Stimulated activated CD4-positive, alpha-beta T cell treated with anti-CD3 and anti-CD28 coated beads, Interleukin-1b, Interleukin-23, amount 100 ng/mL, for 24 hours (primary cell): ENCODE measurements at places on chromosomes 16 and 17.

DNA sequence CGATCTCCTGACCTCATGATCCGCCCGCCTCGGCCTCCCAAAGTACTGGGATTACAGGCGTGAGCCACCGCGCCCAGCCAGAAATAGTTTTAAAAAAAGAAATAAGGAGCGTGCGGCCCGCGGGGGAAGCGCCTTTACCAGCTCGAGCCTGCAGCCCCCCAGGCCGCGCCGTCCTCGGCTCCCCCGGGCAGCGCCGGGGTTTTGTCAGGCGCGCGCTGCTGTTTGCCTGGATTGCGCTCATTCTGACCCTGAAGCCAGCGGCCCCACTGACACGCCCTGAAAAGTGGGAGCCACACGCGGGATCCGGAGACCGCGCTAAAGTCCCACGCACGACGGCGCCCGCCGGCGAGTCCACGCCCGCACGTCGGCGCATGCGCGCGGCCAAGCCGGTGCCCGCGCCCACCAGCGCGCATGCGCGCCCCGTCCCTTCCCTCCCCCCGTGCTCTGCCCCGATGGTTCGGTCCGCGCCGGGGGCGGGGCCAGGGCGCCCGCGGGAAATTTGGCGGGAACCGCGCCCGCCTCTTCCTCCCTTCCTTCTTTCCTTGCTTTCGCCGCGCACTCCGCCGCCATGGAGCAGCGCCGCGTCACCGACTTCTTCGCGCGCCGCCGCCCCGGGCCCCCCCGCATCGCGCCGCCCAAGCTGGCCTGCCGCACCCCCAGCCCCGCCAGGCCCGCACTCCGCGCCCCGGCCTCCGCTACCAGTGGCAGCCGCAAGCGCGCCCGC lies at the start of gene CDT1:
TSS of gene CDT1 (plus strand) at position 526 of the 724 bp plus-strand sequence. CDS start at position 569, 43 bp downstream.
- peak; percentile 78 for DNase-seq

GRCh38 chr16:52436339-52437276 lies 110.3 kb downstream of the TOX3 start:
- DNase-seq: no peak

DNA sequence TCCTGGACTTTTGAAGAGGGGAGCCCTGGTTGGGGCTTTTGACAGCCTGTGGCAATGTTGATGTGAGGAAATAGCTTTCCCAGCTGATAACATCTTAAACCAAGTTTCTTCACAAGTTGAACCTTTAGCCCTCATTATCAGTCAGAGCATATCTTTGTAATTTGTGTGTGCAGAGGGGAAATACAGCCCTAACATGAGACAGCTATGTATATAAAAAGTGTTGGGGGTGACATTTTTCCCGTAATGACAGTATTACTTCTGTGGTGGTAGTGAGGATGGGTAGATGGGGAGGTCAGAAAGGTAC lies 221.1 kb downstream of the FTO start:
- no peak for DNase-seq

DNA sequence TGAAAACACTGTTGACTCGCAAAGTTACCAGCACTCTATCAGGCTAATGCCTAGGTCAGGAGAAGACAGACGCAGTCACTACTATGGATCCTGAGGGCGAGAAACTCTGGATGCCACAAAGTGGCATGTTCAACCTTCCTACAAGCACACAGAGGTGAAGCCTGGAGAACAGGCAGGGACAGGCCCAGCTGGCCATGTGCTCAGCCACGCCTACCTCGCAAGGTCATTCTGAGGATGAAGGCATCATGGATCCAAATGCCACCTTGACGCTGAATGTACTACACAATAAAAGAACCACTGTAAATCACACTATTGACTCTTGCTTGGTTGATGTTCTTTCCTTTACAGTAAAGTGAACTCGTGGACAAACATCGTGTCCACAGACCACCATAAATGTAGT lies 85.8 kb downstream of the ANKRD11 start:
- DNase-seq: no peak

- no peak for DNase-seq
These were observed 52.0 kb downstream of the SREBF1 start for GRCh38 chr17:17784657-17785267.

DNA sequence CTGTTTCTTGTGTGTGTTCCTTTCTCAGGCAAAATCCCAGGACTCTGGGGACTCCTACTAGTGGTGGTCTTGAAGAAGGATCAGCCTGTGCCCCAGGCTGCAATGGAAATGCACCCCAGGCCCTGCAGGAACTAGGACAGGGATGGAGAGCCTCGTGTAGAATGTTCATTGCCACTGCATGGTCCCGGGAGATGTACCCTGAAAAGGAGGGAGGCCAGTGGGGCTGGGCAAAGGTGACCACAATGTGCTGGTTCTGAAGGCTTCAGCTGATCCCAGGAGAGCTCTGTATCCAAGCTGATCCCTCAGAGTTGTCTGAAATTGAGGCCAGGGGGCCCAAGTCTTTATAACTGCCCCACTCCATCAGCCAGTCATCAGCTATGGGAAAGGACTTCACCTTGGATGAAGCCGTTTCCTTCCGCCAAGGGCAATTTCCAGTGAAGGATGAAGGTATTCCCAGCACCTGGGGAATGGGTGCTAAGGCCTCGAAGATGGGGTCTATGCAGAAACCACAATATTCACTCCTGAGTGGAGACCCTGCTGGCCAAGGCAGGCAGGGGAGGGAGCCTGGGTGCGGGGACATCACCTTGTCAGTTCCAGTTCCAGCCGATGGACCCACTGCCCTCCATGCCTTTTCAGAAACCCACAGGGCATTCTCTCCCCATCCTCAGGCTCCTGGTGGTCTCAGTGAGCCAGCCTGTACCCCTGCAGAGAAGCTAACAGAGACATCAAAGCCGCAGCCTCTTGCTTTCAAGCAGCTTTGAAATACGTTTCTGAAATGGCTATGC lies 59.9 kb upstream of the CDH5 start:
- no peak for DNase-seq

GRCh38 chr17:65750166-65750565 lies 188.7 kb upstream of the AXIN2 start:
- DNase-seq: no peak

DNA sequence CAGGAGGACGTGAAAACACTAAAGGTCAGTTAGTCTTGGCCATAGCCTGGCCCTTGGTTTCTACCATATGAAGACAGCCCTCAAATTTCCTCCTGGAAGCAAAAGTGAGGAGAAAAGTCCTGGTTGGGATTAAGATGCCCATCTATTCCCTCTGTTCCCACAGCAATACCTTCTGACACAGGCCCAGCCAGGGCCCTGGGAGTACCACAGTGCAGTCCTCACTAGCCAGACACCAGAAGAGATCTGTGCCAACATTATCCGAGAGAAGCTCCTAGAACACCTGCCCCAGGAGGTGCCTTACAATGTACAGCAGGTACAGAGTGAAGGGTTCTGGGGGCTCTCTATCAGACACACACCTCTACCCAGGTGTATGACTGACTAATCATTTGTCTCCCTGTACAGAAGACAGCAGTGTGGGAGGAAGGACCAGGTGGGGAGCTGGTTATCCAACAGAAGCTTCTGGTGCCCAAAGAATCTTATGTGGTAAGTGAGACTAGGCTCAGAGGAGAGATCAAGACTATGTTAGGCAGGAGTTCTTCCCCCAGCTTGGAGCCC lies 4.1 kb downstream of the ERAL1 start:
- no peak for DNase-seq

GRCh38 chr17:42541041-42541833 lies 5.2 kb downstream of the NAGLU start:
- no peak for DNase-seq
